Erythroblast (primary cell): ENCODE measurements at places on chromosomes 5 and 9.

GRCh38 chr5:157651623-157652376 lies 438 bp downstream of the SOX30 start:
- DNase-seq: peak; percentile 72

DNA sequence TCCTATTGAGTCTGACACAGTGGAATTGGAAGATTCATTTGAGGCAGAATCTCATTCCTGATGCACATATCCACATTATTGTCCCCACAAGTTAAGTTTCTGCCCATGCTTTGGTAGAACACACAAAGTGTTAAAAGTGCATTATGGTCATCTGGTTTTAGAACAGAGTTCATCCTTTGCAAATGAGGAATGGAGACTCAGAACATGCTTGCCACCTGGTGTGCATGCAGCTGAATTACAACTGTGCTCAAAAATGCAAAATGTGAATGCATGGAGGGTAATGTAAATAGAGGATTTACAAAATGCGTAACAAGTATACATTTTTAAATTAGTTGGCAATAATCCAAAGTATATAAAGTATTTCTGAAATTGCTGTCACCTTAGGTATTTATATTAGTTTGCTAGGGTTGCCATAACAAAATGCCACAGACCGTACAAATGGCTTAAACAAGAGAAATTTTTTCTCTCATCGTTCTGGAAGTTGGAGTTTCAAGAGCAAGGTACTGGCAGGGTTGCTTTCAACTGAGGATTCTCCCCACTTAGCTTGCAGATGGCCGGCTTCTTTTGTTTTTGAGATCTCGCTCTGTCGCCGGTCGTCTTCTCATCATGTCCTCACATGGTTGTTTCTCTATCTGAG lies 671.1 kb downstream of the TAF11L14 start:
- no peak for DNase-seq

- DNase-seq: no peak
Observed at GRCh38 chr5:130964231-130965202, 200.5 kb downstream of the HINT1 start.

DNA sequence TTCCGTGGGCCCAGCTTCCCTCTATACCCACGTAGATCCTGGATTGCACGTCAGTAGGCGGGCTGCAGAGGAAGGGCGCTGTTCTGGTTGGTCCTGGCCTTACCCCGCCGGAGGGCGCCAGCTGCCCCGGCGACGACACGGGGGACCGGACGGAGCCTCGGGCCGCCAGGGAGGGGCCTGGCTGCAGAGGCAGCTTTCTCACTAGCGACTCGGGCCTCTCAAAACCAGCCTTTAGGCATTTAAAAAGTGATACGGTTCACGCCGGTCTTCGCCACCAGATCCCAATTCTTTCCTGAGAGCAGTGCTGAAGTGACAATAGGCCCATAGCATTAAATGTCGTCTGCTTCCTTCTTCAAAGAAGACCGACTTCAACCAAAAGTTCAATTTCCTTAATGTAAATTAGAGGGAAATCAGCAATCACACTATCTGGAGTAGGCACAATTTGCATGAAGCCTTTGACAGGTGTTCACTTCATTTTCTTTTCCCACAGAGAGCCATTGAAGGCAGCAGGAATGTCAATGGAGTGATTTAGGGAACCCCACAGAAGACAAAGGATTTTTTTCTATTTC lies 17.6 kb upstream of the UBE2D2 start:
- DNase-seq: peak; percentile 63

DNA sequence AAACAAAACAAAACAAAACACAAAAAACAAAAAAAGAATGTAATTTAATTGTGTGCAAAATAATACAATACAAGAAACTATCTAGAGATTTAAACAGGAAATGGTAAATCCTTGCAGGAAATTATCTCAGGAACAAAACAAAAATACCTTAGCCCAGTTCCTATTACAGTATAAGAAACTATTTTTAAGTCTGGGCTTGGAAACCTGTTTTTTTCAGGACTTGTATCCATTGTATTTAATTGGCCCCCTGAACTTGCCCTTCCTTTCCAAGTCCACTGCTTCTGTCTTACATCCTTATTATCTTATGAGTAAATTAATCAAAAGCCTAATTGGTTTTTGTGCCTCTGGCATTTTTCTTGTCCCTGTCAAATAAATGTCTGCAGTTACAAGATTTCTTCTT lies 48.5 kb downstream of the ST8SIA4 start:
- DNase-seq: no peak

DNA sequence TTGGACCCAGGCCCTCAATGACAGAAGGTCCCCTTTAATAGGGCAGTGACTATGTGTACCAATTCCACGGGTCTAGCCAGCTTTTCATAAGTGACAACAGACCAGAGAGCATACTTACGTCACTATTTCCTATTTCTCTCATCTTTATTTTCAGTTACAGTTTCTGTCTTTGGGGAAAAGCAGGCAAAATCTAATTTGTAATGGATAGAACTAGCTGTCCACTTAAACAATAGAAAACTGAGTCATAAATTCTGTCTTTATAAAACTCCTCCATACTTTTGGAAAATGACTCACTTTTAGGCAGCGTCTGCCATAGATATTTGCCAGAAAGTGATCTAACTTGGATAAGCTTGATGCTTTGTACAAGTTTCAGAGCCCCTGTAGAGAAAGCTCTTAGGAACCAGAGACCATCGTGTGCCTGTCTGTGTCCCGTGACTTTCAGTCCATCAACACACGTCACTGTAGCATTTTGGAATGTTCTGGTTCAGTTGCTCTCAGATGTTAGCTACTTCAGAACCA lies 101.9 kb downstream of the F2RL2 start:
- DNase-seq: no peak

GRCh38 chr5:103411711-103412110 lies 150.9 kb downstream of the NUDT12 start:
- no peak for DNase-seq

- no peak for DNase-seq
Observed at GRCh38 chr9:79632060-79632459, 60.3 kb downstream of the TLE4 start.

DNA sequence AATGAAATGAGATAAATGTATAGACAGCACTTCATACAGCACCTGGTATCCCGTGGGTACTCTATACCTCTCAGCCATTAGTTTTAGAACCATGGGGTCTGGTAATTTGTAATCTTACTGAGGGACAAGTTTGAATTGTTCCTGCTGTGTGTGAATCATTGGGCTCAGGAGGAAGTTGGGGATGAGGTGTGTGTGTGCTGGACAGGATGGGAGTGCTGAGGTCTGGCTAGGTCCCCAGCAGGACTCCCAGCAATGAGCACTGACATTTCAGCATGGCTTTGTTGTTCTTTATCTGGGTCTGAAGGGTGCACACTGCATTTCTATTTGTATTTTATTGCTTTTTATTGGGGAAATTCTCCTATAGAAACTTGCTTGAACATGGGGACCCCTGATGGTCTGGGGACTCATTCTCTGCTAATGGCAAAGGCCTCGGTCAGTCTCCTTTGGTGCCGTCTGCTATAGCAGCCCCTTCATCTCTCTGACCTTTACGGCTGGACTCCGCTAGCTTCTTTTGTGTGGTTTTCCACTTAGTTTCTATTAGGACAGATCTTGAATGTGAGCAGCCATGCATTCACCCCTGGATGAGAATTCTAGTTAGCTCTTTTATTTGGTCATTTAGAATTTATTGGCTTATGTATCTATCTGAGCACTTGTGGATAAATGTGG lies 98.1 kb downstream of the SREK1 start:
- DNase-seq: no peak

DNA sequence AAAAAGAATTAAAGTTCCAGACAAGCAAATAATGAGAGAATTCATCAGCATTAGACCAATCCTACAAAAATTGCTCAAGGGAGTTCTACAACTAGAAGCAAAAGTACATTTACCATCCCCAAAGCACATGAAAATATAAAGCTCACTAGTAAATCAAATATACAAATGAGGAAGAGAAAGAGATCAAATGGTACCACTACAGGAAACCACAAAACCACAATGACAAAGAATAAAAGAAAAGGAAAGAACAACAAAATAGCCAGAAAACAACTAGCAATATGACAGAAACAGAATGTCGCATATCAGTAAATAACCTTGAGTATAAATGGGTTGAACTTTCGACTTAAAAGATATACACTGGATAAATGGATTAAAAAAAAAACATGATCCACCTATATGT lies 739.0 kb downstream of the DTWD2 start:
- DNase-seq: no peak

DNA sequence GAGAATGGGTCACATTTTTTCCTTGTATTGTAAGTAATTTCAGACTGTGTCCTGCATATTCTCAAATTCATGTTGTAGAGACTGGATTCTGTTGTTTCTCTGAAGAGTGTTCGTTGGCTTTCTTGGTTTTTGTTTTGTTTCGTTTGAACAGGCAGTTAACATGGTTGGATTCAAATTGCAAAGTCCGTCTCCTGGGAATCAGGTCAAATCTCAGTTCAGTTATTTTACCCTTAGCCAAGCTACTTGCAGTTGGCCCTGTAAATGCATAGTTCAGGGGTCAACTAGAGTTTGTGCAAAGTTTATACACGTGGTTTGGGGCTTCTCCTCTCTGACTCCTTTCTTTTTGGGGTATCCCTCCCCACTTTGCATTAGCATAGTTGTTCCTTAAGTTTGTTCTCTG lies 21.7 kb upstream of the FBXW11 start:
- DNase-seq: no peak

DNA sequence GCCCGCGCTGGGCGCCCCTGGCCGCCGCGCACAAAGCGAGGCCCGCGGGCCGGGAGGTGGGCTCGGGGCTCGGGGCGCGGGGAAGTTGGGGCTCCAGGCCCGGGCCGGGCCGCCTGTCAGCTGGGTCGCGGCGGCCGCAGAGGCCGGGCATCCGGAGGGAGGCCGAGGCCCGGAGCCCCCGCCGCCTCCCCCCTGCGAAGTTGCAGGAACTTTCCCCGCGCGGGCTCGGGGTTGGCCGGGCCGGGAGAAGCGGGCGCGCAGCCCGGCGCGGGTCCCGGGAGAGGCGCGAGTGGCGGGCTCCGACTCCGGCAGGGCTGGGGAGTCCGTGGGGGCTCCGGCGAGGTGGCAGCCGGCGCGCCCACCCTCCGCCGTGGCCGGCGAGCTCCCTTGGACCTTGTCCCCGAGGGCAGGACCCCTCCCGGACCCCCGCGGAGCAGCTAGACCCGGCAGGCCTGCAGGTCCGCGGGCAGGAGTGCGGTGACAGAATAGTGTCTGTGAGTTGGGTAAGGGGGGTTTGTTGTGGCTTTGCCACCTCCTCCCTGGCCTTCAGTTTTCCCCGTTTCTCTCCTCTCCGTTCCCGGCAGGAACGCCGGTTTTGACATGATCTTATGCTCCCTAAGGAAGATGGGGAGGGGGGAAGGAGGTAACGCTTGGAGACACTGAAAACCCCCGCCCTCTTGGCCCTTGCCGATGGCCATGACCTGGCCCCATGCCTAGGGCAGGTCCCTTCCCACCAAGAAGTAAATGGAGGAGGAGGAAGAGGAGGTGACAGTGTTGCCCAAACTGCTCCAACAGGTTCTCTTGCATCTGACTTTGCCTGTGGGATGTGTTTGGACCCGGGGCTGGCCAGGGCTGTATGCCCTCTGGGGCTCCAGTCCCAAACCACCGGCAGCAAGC lies 942 bp downstream of the PHF2 start:
- peak; percentile 68 for DNase-seq

- no peak for DNase-seq
Observed at GRCh38 chr9:16331031-16331430, 539.4 kb downstream of the BNC2 start.

DNA sequence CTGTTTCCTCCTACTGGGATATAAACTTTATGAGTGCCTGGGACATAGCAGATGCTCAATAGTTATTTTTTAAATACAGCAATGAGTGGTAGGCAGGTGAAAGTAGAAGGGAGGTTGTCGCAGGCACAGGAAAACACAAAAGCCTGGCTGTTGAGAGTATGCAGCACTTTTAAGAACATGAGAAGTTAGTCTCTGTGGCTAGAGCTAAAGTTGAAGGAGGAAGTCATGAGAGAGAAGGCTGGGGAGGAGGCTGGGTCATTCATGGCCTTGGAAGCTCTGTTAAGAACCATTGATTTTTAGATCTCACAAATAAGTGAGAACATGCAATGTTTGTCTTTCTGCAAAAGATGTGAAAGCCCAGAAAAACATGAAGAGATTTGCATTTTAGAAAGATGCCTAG lies 126.7 kb downstream of the PRKACG start:
- no peak for DNase-seq

DNA sequence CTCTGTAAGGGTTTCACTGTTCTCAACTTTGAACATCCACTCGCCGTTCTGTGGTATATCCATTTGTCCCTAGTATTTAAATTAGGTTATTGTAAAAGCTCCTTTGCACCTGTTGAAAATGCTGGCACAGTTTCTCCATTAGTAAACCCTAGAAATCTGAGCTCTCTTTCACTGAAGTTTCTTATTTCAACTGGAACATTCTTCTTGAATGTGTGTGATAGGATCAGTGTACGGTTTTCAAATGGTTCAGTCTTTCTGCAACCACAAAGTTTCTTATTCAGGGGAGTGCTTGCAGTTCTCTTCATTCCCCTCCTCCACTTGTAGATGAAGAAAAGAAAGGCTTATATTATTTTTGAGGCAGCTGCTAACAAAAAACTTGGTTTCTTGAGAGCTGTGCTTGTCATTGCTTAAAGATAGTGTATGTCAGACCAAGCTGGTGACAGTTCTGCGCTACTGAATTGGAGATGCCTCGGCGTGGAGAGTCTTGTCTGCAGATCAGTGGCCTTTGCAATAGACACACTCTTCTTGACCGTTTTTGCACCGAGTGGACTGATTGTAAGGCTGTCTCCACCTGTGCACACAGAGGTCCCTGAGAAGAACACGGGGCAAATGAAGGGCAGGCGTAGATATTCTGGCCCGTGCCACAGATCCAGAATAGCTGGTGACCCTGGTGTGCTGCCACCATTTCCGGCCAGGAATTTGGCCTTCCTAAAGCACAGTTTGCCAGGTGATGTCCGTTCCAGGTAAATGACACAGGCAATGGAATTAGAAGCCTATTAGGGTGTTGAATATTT lies 102.2 kb downstream of the TRIO start:
- no peak for DNase-seq

DNA sequence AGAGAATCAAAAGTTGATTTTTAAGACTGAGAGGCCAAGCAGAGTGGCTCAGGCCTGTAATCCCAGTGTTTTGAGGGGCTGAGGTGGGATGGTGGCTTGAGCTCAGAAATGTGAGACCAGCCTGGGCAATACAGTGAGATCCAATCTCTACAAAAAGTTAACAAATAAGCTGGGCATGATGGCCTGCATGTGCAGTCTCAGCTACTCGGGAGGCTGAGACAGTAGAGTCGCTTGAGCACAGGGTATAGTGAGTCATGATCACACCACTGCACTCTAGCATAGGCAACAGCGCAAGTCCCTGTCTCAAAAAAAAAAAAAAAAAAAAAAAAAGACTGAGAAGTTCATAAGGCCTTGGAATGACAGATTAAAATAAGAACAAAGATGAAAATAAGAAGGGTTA lies 177.2 kb downstream of the TMEM232 start:
- no peak for DNase-seq

- no peak for DNase-seq
Observed at GRCh38 chr5:129204525-129204924, 110.0 kb downstream of the ISOC1 start.
